H54 (cell line): ENCODE measurements at places on chromosomes 13 and 19.

DNA sequence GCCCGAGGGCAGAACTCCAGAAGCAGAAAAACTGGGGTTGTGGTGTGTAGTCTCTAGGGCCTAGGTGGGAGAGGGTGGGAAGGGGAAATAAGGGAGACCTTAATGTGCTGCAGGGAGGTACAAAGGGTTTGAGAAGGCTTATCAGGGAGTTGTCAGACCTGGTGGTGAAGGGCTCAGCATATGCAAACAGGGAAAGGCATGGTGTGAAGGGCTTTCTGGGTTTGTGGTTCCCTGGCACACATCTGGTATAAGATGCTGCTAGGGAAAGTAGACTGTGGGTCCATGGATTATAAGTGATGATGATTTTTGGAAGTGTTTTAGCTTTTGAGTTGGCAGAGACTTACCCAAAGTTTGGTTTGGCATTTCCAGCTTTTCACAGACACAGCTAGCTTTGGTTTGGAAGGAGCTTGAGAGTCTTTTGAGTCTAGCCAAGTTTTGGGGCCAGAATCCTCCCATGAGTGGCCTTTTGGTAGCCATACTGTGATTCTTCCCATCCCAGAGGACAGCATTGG, 2.2 kb downstream of the TRIM28 start:
- no peak for DNase-seq

- no peak for DNase-seq
These were observed 78.0 kb downstream of the STARD13 start for GRCh38 chr13:33207615-33207961.

- DNase-seq: no peak
These were observed 199.7 kb upstream of the TSHZ3 start for GRCh38 chr19:31548941-31549340.

- DNase-seq: no peak
These were observed 13.1 kb downstream of the EPS15L1 start for GRCh38 chr19:16458391-16459341.

DNA sequence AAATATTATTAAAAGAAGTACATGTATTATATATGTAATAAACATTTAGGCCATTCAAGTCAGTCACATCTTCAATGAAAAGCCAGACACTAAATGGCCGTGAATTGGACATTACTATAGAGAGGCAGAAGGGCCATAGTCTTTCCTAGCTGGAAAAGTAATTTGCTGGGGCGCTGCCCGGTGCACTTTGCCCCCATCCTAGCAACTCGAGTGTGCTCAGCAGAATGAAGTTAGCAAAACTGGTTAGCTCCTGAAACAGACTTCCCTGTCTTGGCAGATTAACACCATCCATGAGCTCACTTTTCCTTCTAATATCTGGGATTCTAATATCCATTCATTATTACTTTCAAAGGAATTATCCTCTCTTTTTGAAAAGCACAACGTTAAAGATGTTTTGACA, 2.8 kb upstream of the SPRYD7 start:
- DNase-seq: no peak

- DNase-seq: no peak
These were observed 465.1 kb upstream of the SLC10A2 start for GRCh38 chr13:103531278-103531677.
